ENCODE measurements at places on chromosomes 2 and 18.

- DNase-seq = no peak
Observed at GRCh38 chr2:52794581-52794980, 973.0 kb upstream of the CHAC2 start.

DNA sequence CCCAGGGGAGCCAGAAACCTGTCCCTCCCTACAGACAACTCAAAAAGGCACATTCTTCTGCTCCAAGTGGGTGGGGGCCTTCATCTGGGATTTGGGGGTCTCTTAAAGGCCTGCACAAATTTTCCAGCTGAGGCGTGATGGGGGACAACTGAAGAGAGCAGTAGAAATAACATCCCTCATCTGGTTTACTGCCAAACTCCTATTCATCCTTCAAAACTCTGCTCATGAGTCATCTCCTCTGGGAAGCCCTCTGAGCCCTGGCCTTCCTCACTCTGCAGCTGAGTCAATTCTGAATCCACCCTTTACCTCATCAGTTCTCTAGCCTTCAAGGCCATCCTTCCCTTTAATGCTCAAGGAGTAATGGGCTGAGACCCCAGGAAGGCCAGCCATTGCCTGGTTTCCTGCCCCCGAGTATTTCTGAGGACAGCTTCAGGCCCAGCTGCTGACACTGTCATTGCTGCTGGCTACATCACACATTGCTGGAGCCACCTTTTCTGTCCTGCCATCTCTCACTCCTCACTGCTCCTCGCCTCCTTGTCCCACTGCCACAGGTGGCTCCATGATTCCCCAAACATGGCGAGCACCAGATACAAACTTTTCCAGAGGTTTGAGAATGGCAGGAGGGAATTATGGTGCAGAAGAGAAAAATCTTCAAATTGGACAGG, 32.2 kb upstream of the GLI2 start:
- no peak for DNase-seq

- DNase-seq = no peak
Observed at GRCh38 chr2:129798301-129798581, 181.2 kb upstream of the RAB6C start.

DNA sequence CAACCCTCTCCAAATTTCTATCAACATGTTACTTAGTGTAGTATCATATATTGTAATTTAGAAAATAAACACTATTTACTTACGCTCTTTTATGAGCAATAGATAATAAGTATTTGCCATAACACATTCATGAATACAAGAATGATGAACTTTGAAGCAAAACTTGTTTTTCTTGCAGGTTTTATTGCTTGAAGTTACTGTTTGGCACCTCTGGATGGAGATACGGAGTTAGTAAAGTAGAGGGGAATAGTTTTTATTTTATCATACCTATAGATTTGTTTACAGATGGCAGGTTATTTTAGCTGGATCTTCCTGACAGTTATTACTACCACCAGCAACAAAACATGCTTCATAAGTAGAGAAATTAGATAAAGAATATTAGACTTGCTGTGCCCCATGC, 274.2 kb upstream of the LRRTM4 start:
- DNase-seq = no peak

DNA sequence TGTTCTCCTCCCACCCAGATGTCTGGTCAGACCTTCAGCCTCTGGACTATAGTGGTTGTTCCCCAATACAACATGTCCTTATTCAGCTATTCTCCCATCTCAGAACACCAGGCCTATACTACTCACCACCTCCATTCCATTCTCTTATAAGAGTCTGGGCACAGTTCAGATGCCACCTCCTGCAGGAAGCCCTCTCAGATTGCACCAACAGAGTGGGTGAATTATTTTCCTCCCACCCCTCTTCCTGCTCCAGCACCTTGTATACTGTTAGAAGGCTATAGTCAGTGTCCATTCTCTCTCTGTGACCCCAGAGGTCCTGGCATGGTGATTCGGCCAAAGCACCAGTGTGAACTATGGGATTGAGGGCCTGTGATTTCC, 204.6 kb downstream of the GLI2 start:
- no peak for DNase-seq

DNA sequence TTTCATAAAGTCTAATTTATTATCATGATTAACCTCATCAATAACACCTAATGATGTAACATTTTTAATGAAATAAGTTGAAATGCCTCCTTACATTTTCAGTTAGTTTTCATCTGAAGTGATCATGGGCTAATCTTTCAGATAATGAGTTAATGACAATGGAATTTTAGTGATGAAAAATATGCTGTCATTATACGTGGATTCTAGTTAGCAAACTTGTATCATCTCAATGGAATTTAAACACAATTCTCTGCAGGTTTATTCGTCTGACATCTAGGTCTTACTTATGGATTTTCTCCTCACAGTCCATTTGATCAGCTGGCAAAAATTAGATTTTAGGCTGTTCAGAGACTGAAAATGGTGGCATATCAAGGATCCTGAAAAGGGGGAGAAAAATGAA, 885.0 kb downstream of the SLC4A3 start:
- DNase-seq = no peak

- no peak for DNase-seq
Observed at GRCh38 chr2:19358242-19359020, at the start of gene OSR1. Gene OSR1 (minus strand): TSS chr2:19358623. CDS start chr2:19353805, 4,818 bp downstream.

DNA sequence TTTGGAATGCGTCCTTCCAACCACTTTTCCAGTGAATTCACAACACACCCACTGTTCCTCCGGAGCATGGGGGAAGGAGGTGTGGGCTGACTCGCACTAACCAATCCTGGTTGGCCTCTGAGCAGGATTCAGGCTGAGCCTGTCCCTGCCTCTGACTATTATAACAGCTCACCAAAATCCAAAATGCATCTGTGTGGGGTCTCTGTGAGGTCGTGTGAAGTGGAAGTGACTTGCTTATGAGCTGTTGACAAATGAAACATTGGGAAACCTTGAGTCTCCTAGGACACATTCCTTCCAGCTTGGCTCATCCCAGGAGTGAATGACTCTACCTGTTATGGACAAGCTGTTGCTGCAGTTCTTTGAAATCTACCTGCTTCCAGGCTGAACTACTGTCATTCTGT, 1.5 kb downstream of the CIDEA start:
- no peak for DNase-seq

DNA sequence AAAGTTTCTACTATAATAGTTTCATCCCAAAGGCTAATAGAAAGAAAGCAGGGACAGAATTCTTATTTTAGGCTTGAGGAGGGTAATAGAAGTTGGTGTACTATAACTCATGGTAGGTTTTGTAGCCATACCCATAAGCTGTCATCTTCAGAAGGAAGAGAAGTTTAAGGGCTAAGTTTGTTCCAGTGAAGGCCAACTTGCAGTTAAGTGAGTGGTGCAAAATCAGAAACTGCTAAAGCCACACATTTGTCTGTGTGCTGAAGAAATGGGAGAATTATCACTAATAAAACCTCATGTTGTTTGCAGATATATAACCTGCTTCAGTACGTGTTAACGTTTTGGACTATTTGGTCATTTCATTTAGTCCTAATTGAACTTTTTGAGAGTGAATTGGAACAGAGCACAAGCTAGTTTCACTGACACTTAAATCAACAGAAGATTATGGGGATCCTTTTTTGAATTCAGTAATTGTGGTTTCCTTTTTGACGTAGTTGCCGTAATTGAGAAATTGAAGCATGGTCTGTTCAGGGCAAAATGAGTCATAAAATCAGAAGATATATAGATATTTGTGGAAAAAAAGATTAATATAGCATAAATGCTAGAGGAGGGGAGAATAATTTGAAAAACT, 69.1 kb downstream of the PHLPP1 start:
- no peak for DNase-seq

DNA sequence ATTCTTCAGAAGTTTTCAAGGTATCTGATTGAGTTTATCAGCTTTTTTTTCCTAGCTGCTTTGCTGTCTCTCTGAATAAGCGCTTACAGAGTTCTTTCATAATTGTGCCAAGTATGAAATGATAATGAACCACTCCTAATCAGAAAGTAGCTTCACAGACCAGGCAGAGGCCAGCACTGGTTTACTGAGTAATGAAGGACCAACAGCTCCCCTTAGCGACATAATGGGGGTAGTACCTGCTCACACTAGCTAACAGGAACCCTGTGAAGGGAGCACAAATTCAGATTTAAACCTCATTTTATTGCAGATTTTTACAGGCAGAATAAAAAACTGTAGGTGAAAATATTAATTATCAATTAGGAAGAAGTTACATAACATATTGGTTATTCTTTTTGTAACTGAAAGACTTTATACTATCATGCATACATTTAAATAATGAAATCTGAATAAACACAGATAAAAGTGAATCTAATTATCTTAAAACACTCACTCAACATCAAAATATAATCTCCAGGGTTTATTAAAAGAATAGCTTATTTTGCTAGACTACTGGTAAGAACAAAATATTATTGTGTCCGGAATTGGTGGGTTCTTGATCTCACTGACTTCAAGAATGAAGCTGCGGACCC, 53.7 kb upstream of the LRRC30 start:
- no peak for DNase-seq
